ENCODE measurements at places on chromosomes 5 and 9. TPM values are rescaled to one million over a fixed set of nuclear protein-coding genes. Genes with fewer than 3 reads are reported as not detected.

Gene SEMA4D
- polyA plus RNA-seq: 0.11 TPM

DNA sequence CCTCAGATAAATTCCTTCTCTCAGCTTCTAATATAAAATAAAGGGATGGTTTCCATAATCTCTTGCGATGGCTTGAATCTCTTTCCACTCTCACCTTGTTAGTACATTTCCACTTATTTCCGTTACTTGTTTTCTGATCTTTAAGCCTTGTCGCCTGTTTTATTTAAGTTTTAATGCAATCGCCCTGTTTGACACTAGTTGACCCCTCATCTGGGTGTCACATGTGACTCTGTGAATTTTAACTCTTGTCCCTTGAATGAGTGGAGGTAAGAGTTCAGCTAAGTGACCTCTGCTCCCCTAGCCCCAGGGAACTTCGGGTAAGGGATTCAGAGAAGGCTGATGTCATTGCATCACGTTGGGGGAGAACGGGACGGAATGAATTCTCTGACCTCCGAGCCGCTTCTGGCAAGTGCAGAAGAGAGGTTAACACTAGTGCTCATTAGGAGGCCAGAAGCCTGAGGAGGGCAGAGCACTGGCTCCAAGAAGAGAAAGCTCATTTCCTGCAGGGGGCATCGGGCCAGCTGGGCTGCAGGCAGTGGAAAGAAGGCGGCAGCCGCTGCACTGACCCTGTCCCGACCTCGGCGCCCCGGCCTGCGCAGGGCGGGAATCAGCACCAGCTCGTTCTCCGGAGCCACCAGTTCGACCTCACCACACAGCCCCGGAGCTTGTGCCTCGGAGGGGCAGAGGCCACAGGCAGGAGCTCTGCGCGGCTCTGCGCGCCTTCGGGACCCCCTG is 569 bp downstream of the HINT2 start:
- no peaks in the 10 kb centered on the region for H3K36me3 ChIP-seq
- H3K4me1 ChIP-seq: peaks cover 7% of the 10 kb centered on the region
- H3K27ac ChIP-seq: peak overlapping the region; percentile 78
- H3K27me3 ChIP-seq: no peaks in the 10 kb centered on the region

Gene SPINK13
- polyA plus RNA-seq: not detected

DNA sequence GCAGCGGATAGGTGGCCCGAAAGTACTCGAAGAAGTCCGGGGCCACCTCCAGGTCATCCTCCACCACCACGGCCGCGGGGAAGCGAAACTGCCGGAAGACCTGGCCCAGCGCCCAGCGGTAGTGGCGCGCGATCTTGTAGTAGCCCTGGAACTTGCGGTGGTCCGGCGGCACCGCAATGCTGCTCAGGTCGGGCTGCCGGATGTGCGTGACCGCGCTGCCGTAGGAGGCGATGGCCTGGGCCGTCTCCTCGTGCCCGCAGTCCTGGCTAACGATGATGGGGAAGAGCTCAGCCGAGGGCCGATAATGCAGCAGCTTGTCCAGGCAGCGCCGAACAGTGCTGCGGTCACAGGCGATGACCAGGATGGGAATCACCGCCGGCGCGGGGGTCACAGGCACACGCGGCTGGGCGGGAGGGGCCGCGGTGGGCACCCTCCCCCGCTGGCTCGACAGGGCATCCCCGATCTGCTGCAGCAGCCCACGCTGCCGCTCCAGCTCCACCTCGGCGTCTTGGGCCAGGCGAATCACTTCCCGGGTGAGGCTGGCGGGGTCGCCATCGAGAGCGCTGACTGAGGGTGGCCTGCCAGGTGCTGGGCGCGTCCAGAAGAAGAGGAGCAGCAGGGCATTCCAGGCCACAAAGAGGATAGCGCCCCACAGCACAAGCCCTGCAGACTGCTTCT is 10.2 kb downstream of the MGAT1 start:
- no peak overlapping the region for H3K27ac ChIP-seq
- H3K27me3 ChIP-seq: no peaks in the 10 kb centered on the region
- DNase-seq: no peak
- H3K36me3 ChIP-seq: peaks cover 23% of the 10 kb centered on the region
- H3K4me3 ChIP-seq: no peak overlapping the region
- peaks cover 15% of the 10 kb centered on the region for H3K4me1 ChIP-seq

GRCh38 chr5:141880961-141881801 is 3.0 kb upstream of the PCDH1 start:
- peak; percentile 33 for DNase-seq
- H3K4me1 ChIP-seq: peaks cover 7% of the 10 kb centered on the region
- H3K27ac ChIP-seq: no peak overlapping the region
- peaks cover 79% of the 10 kb centered on the region for H3K27me3 ChIP-seq
- no peak overlapping the region for H3K4me3 ChIP-seq

- no peaks in the 10 kb centered on the region for H3K27me3 ChIP-seq
- no peak for DNase-seq
- H3K4me1 ChIP-seq: no peaks in the 10 kb centered on the region
- no peak overlapping the region for H3K27ac ChIP-seq
Observed at GRCh38 chr9:72217306-72217842, 68.1 kb downstream of the GDA start.

- H3K36me3 ChIP-seq: no peaks in the 10 kb centered on the region
- H3K27me3 ChIP-seq: no peaks in the 10 kb centered on the region
- no peak overlapping the region for H3K27ac ChIP-seq
- H3K4me3 ChIP-seq: no peak overlapping the region
Observed at GRCh38 chr9:136820971-136821825, 13.4 kb downstream of the RABL6 start.

Gene EPB41L4B
- 0.33 TPM for polyA plus RNA-seq
